ENCODE measurements at places on chromosomes 2 and 18.

DNA sequence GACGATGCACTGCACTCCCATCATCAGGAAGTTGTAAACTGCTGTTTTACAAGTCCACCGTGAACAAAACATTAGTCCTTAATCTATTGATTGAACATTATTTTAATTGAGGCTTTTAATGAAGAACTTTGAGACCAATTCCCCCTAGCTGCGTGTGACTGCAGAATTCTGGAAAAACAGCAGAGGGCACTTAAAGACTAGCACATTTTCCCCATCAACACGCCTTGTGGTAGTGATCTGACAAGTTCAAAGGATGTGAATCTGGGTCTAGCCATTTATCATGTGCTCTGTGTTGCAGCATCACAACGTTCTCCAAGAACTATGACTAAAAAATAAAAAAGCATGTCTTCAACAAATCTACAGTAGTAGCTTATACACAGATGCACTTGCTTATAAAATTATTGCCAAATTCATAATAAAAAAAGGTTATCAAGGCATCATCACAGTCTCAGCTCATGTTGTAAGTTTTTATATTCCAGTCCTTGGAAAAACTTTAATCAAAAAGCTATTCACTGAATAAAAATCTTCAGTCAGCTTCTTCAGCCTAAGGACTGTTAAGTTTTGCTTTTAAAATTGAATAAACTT, 35.8 kb downstream of the SKOR2 start:
- DNase-seq = no peak

DNA sequence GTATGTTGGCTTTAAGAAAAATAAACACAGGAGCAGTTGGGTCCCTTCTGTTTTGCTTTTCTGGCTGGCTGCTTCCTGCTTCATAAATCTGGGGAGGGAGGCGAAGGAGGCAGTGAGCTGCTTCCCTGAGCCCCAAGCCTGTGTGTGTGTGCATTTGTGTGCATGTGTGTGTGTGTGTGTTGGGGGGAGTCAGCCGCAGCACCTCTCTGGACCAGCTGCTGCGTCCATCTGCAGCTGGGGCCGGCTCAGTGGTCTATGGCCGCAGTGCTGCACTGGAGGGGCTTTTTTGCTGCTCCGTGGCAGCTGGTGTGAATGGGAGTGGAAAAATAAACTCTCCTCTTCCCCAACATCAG, 192.3 kb downstream of the RNF144A start:
- DNase-seq = no peak

GRCh38 chr2:206063635-206064034, 22.3 kb downstream of the INO80D start:
- no peak for DNase-seq

DNA sequence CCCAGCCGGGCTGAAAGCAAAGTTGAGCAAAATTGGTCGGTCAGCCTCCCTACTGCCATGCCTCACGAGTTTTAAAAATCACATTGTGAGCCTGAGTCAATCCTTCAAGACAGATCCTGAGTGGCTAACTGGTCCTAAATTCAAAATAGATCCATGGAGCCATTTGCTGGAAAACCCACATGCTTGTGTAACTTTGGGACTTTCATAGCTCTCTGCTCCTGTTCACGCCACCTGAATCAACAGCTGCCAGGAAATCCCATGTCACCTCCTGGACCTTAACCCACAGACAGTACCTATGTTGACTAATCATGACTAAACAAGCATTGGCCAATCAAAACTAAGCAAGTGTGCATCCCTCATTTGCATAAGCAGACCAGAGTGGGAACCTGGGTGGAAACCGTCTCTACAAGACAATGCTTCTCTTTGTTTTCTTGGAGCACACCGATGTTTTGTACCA, 42.8 kb upstream of the LDLRAD4 start:
- DNase-seq = no peak

- no peak for DNase-seq
Measured at GRCh38 chr2:127796389-127796788, 14.6 kb downstream of the WDR33 start.

DNA sequence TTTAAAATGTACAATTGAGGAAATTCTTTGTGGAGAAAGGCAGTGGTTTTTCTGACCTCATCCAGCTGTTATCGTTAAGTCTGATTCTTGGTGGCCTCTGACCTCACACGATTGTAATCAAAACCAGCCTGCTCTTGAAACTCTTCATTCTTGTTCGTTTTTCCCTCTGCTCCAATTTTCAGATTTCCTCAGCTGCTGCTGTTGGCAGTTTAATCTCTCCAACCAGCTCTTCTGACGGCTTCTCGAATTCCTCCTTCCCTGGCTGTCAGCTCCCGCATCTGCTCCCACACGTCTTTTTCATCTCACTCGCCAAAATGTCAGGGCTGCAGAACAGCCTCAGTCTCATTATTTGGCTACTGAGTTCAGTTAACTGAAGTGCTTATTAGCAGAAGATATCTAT, 136.1 kb downstream of the DCDC2C start:
- DNase-seq = no peak
